Thoracic aorta endothelial cell (primary cell): ENCODE measurements at places on chromosomes 5 and 9. TPM values are rescaled to one million over a fixed set of nuclear protein-coding genes. Genes with fewer than 3 reads are reported as not detected.

Gene DNAJC18
- total RNA-seq = 12.6 and 15.8 TPM in 2 replicates

Gene IL9
- not detected in 2 replicates for total RNA-seq

Gene SLC34A3
- total RNA-seq = not detected in 2 replicates

Gene CDHR2
- total RNA-seq = not detected in 2 replicates

Gene IL13
- not detected in 2 replicates for total RNA-seq

Gene STK32A
- total RNA-seq = under 0.01 TPM in 1 of 2 replicates, not detected in the other

Gene C1QTNF2
- total RNA-seq = not detected in 2 replicates

Gene LHX3
- not detected in 2 replicates for total RNA-seq

Gene PCDHB8
- 0.07 and 0.13 TPM in 2 replicates for total RNA-seq

Gene C9
- 0.07 and 0.13 TPM in 2 replicates for total RNA-seq

Gene CTXN3
- not detected in 2 replicates for total RNA-seq

Gene NOXA1
- 0.27 and 0.29 TPM in 2 replicates for total RNA-seq

Gene HK3
- not detected in 2 replicates for total RNA-seq

Gene ADRB2
- 4.1 and 8.3 TPM in 2 replicates for total RNA-seq

Gene NUTM2F
- not detected in 2 replicates for total RNA-seq

Gene ARL14EPL
- 0.07 and 0.27 TPM in 2 replicates for total RNA-seq

Gene ZDHHC12
- total RNA-seq = 21.4 and 27.4 TPM in 2 replicates

Gene PRRX2
- not detected in 2 replicates for total RNA-seq

Gene TOMM5
- total RNA-seq = 218 and 229 TPM in 2 replicates

Gene FBLL1
- total RNA-seq = 0.07 and 0.27 TPM in 2 replicates

Gene ZNF366
- total RNA-seq = 0.53 and 2.0 TPM in 2 replicates

Gene TMEM250
- 37.8 and 47.4 TPM in 2 replicates for total RNA-seq

Gene DNAI1
- total RNA-seq = 0.07 TPM in 1 of 2 replicates, not detected in the other

Gene LECT2
- not detected in 2 replicates for total RNA-seq

Gene FCN1
- not detected in 2 replicates for total RNA-seq

Gene CTSV
- total RNA-seq = 1.2 and 1.5 TPM in 2 replicates

Gene CARD9
- 0.40 and 0.57 TPM in 2 replicates for total RNA-seq

Gene FRMPD1
- total RNA-seq = not detected in 2 replicates

Gene SLC4A9
- not detected in 2 replicates for total RNA-seq

Gene ADAMTS19
- not detected in 2 replicates for total RNA-seq

Gene PCDHB13
- total RNA-seq = 0.22 and 0.66 TPM in 2 replicates

Gene CFAP90
- not detected in 2 replicates for total RNA-seq

Gene GABRP
- total RNA-seq = 0.27 and 0.50 TPM in 2 replicates

Gene RGS3
- total RNA-seq = 158 and 214 TPM in 2 replicates
